Lung (tissue), 17 donors: ENCODE measurements at places on chromosomes 1 and 21. TPM values are rescaled to one million over a fixed set of nuclear protein-coding genes. Genes with fewer than 3 reads are reported as not detected.

The TTLL7 gene
- polyA plus RNA-seq, result 6.4 TPM

The OR2T29 gene
- polyA plus RNA-seq, result not detected

The TCEA3 gene
- polyA plus RNA-seq, result 37.5 TPM

The RGS16 gene
- 26.6 TPM for polyA plus RNA-seq

The REN gene
- polyA plus RNA-seq, result 0.31 TPM

The SLC66A1 gene
- 20.7 TPM for polyA plus RNA-seq

The AMY2A gene
- not detected for polyA plus RNA-seq

The CNKSR1 gene
- 10.8 TPM for polyA plus RNA-seq

The CELSR2 gene
- 1.4 TPM for polyA plus RNA-seq

The CLDN17 gene
- polyA plus RNA-seq, result not detected

The F13B gene
- not detected for polyA plus RNA-seq

The BTG3 gene
- 85.5 TPM for polyA plus RNA-seq

The PAQR6 gene
- polyA plus RNA-seq, result 1.7 TPM

The CNR2 gene
- polyA plus RNA-seq, result 0.04 TPM

The FCMR gene
- polyA plus RNA-seq, result 13.3 TPM

The TNFRSF8 gene
- 5.3 TPM for polyA plus RNA-seq

The CTTNBP2NL gene
- polyA plus RNA-seq, result 10.1 TPM

The ABCA4 gene
- polyA plus RNA-seq, result 0.21 TPM

The PIGR gene
- polyA plus RNA-seq, result 216 TPM

The VWA5B1 gene
- 0.22 TPM for polyA plus RNA-seq

The INSRR gene
- not detected for polyA plus RNA-seq

The TACSTD2 gene
- polyA plus RNA-seq, result 204 TPM

The SPRR4 gene
- not detected for polyA plus RNA-seq

The ATP1A4 gene
- 0.09 TPM for polyA plus RNA-seq

The KRTAP13-2 gene
- polyA plus RNA-seq, result not detected

The SLC45A1 gene
- polyA plus RNA-seq, result 1.0 TPM
